Ovary (tissue), 10 donors: ENCODE measurements at places on chromosomes 3 and 15. TPM values are rescaled to one million over a fixed set of nuclear protein-coding genes. Genes with fewer than 3 reads are reported as not detected.

DNA sequence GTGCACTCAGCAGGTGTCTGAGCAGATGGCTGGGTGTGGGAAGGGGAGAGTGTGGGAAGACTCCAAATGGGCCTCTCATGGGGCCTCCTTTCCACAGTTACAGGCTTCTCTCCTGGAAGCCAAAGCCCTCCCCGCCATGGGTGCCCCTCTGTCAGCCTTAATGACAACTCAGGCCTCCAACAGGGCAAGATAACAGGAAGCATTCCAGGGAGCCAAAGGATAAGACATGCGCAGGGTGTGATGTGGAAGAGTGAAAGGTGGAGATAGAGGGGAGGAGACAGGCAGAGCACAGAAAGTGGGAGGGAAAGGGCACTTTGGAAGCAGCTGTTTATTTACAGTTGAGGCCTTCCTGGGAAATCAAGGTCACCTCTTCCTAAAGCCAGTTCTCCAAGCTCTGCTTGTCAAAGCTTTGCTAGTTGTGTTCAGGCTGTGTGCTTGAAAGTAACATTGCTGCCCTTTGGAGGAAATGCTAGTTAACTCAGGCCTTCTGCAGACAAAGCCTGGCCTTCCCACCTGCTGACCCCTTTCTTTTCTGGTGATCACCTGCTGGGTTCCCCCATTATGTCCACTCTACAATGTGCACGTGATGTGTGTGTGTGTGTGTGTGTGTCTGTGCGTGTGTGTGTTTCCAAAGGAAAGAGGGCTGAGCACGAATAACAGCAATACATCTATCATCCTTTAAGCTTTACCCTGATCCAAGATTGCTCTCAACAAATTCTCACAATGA, 35.2 kb upstream of the SMAD3 start:
- DNase-seq = no peak

DNA sequence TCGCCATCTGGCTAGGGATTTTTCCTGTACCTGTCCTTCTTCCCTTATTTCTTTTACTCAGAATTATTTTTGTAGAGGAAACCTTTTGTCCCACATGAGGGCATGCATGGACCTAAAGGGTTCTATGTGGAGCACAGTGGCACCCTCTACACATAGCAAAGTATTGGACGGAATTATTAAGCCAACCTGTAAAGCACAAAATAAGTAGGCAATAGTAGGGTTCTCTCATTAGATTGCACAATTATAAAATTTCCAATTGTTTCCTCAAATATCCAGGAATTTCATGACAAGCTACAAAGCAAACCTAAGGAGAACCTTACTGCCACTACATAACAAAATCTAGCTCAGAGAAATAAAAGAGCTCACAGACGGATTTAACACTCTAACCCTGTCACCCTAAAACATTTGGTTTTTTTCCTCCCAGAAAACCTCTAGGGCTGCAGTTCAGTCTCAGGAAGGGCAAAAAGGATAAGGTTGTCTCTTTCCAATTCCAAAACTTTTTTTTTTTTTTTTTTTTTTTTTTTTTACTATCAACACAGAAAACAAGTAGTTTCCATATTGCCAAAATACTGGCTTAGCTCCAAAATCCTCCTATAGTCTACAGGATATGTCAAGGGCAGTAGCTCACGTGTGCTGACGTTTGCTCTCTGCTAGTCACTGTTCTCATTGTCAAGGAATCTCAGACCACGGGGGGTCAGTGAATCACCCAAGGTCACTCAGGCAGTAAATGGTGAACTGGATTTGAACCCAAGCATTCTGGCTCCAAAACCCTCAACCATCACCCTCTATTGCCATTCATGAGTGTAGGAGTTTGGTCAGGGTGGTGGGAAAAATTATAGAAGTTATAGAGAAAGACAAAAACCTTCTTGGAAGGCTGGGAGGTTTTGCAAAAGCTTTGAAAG, 52.3 kb downstream of the NCEH1 start:
- no peak for DNase-seq

DNA sequence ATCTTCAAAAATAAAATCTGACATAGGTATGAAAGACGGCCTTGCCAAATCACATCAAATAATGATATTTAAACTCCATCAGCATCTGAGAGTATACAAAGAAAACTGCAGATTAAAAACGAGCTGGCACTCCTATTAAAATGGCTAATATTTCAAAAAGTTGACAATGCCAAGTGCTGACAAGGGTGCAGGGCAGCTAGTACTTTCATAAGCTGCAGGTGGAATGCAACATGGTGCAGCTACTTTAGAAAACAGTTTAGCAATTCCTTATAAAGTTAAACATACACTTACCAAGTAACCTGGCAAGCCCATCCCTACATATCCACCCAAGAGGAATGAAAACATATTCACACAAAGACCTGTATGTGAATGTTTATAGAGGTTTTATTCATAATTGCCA, 23.0 kb downstream of the TBC1D2B start:
- no peak for DNase-seq

- DNase-seq = peak; percentile 47
These were observed 59.8 kb upstream of the BOC start for GRCh38 chr3:113151461-113152031.

The LAMB2 gene
- polyA plus RNA-seq = 528 TPM
